ENCODE measurements at places on chromosomes 2 and 18.
A peak's percentile ranks its signal among the peaks of the same experiment; 100 is the strongest.

GRCh38 chr2:107358362-107358761 is 468.3 kb upstream of the RGPD4 start:
- DNase-seq = no peak

DNA sequence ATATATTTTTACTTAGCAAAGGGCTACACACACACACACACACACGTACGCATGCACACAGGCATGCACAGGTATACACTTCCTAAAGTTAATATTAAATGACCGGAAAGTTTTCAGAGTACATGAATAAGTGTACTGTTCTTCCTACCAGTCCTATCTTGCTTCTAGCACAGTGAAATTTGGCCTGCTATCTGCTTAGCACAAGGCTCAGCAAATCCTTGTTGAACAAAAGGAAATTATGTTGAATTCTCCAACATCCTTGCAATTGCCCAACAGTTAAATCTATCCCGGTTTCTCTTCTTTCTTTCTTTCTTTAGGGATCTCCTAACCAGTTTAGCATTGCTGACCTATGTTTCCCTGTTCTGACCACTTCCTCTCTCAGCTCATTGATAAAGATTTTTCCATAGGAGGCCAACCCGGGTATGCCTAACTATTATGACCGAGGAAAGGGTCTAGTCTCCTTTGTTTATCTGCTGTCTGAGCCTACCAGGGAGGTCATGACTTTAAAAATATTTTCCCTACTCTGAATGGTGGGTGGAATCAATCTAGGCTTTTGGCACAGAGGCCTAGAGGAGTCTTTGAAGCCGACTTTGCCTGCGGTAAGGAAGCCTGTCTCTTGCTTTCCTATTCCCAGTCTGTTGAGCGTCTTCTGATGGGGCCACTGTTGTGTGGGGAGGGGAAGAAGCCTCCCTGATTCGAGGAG is 400.7 kb downstream of the HRH4 start:
- DNase-seq = no peak

DNA sequence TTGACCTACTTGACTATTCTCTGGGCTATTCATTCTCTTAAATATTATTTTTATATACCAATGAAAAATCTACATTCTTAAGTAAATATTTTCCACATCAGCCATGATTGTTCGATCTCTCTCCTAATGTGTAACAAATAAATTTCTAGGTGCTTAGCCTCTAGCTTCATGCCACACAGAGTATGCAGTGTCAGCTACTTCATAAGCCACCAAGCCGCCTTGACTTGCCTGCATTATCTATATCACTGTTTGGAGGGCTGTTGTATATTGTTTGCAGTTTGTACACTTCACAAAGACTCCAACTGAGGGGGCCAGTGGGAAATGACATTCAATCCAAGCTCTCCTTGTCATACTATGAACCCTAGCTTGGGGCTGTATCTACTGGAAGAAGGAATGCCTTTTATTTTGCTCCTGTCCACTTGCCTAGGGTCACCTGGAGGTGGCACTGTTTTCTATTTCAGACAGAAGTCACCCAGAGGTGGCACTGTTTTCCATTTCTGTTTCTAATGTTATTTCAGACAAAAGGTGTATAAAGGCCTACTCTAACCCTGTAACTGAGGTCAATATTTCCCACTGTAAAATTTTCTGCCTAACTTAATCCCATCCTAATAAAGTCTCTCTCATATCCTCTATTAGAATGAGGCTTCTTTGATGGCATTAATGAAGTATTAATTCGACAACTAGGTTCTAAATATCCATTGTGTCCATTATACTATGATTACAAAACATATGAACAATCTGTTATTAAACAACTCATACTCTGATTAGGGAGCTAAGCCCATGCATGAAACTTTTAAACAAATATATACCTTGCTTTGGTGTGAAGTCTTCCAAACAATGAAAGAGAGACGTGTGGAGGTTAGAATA is 36.4 kb downstream of the COL5A2 start:
- DNase-seq = no peak

DNA sequence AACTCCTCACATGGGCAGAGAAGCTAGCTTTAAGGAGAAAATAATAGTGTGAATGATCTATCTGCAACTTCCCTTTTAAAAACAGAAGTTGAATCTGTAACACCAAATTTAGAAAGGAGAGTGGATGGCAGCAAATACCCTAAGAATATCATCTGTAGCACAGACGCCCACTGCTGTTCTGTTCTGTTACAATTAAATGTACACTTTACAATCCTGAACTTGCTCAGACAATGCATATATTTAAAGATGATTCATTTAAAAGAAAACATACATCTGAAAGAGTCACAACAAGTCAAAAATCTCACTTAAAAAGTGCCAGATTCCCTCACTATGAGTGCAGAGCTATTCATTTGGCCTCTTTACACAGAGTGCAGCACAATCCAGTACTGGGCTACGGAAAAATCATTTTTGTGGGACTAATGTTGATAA is 8.0 kb upstream of the SERTAD2 start:
- no peak for DNase-seq

GRCh38 chr2:39027421-39027820 is 93.4 kb downstream of the SOS1 start:
- no peak for DNase-seq

DNA sequence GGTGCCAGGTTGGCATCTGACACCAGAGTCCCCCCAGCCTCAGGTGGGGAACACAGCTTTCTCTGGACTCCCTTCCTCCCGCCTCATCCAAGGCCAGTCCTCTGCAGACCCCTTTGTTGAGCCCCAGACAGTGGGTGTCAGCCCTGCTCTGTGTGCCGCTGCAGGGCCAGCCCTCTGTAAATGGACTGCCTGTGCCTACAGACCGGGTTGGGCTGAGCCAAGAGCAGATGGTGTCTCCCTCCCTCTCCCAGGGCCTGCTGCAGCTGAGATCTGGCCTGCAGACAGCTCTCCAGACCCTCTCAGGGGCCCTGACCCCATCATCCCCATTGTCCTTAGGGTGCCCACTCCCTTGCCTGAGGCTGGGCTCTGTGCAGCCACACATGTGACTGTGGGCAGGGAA is 160.8 kb downstream of the KLHL29 start:
- no peak for DNase-seq

- DNase-seq = no peak
Measured at GRCh38 chr2:85419009-85419675, 628 bp downstream of the SH2D6 start.

DNA sequence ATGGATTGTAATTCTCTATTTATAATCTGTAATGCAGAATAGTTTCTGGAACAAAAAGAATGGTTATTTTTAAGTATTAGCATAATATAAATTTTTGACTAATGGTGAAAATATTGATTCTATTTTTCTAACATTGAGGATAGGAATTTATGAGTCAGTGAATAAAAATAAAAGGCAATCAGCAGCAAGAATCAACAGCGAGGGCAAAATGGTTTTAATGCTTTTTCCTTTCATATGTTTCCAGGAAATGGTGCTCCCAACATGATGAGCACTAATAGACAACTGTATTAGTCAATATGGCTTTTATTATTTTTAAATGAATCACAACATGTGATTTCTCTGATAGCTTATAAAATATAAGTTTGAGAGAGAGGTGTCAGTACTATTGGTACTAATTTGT is 90.7 kb upstream of the TFPI start:
- no peak for DNase-seq

DNA sequence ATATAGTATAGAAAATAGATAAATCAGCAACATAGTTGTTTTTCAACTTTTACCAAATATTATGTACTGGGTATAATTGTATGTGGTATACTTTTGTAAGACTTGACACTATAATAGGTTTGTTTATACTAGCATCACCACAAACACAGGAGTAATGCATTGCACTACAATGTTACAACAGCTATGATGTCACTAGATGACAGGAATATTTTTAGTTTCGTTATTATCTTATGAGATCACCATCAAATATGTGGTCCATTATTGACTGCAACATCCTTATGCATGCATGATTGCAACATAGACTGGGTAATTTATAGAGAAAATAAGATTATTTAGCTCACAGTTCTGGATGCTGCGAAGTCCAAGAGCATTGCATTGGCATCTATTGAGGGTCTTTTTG is 678.4 kb upstream of the ZNF804A start:
- DNase-seq = no peak

GRCh38 chr2:176128982-176129796 is at the start of gene HOXD8:
TSS of gene HOXD8 (plus strand) at chr2:176129705. CDS start at chr2:176130367, 662 bp downstream.
- peak; percentile 38 for DNase-seq

GRCh38 chr2:237060534-237061312 is 25.0 kb upstream of the COPS8 start:
- DNase-seq = no peak

DNA sequence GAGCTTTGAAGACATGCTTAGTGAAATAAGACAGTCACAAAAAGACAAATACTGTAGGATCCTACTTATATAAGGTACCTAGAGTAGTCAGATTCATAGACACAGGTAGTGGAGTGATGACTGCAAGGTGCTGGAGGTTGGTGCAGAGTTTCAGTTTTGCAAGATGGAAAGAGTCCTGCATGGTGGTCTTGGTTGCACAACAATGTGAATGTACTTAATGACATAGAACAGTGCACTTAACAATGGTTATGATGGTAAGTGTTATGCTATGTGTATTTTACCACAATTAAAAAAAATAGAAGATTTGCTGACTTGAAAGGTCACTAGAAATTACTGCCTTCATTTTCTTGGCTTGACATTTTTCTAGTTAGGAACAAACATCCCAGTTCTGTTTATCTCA is 9.5 kb downstream of the CERS6 start:
- no peak for DNase-seq

DNA sequence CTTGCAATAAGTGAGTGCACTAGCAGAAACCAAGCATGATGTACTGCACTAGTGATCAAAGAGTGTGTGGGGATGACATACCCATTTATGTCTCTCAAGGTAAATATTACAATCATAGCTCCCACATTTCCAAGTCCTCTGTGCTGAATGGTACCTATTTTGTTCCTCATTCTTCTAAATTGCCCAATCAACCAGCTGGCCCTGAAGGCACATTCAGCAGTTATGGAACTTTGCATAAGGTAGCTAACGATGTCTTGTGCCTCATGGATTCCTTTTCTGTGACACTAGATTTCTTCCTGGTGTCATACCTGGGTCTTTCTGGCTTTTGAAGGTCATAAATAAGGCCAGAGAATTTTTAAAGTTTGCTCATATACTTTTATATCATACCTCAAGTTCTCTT is 963.0 kb downstream of the SLC4A3 start:
- DNase-seq = no peak

DNA sequence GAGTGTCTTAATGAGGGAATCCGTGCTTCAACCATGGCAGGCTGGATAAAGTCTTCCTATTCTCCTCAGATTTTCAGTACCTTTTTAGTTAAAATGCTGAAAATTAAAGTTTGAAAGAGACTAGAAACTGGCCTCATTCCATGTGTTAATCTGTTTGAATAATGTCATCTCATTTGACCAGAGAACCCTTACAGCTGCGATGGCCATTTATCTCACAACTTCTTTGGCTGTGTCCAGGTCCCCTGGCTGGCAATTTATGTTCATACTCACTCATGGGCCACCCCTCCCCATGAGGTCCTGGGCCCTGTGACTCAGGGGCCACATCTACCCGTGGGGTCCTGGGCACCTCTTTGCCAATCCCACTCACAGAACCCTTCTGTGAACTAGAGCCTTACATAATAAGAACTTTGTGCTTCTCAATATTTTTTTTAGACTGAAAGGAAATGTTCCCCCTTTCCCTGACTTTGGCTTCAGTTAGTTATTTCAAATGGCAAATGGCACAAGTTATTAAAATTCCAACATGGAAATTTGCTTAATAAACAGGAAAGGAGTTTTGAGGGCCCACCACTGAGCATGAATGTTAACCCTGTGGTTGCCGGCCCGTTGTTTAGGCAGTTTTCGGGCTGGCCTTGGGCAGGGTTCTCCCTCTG is 134.6 kb downstream of the UXS1 start:
- no peak for DNase-seq

DNA sequence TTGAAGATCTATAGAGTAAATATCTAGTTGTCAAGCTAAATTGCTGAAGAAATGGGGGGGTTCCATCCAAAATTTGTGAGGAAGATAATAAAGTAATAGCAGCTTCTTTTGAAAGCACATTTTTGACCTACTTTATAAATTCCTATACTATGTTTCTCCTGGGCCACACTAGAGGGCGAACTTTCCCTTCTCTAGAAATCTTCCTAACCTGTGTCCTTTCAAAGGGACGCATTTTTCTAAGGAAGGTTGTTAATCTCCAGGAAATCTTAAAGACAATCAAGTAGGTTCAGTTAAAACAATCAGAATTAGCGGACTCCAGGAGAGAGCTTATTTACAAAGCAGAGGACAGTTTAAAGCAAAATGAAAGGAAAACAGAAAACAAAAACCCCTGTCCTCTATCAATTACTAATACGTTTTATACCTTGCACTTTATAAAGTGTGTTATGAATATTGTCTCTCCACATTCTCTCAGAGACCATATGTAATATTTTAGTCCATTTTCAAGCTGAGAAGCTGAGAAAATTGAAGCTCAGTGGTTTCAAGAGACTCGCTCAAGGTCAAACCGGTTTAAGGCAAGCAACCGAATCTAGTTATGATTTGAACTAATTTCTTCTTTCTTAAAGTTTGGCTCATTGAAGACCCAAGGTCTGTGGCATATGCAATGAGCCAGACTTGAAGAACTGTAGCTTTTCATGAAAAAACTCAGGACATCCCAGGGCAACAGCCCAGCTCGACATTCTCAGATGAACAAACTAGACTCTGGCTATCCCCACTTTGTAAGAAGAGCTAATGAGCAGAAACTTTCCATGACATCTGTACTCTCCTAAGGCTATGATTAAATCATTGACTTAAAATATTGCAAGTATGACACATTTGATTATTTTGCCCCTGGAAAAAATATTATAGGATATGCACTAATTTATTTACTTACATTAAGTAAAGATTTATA is 273.6 kb downstream of the PAX3 start:
- DNase-seq = no peak

DNA sequence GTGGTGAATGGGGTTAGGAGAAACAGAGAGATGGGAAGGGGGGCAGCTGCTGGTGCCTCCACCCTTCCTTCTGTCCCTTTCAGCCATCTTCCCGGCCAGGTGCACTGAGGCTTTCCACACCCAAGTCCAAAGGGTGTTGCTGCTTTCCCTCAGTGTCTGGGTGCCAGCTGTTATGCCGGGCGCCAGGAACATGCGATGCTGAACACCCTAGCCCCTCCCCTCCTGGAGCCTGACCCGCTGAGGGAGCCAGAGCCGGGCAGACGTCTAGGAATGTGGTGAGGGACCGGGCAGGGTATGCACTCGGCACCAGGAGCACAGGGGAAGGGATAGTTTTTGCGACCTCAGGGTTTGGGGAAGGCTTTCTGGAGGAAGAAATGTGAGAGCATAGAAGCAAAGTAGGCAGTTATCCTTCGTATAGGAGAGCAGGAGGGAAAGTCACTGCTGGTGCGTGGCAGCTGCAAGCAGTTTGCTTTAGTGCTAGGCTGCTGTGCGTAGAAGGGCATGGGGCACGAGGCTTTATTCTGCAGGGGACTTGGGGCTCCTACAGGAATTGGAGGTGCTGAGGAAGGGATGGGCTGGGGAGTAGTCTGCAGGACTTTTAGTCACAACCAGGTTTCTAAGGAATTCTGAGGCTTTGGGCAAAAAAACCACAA is 147.7 kb downstream of the TSN start:
- DNase-seq = peak; percentile 27
